ENCODE measurements at places on chromosomes 6 and 20.

DNA sequence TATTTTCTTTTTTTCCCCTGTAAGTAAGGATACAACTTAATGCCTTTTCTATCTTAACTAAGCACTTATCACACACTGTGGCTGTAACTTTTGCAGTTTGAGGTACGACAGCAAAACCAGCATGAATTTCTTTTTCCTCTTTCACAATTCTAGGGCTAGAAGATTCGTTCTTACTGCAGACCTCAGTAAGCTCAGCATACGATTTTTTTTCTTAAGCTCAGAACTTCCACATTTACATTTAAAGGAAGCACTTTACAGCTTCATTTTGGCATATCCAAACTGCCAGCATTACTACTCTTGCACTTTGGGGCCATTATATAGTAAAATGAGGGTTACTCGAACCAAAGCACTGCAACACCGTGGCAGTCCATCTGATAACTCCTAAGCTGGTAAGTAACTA lies 889 bp upstream of the CHMP4B start:
- no peak for DNase-seq

DNA sequence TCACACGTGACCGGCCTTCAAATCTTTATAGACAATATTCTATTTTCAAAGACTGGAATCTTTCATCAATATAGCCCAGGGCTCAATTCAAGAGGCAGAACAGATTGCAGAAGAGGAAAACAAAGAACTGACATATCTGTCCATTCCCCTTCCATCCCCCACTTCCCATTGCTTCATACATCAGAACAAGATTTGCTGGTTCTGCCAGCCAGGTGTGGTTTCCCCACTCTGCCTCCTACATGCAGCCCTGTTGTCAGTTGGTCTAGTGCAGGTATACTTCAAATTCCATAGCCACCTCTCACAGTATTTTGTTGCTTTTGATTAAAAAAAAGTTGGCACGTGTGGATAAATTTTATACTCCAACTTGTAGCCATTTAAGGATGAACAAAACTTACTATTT lies 174.9 kb downstream of the CD109 start:
- DNase-seq: no peak

- no peak for DNase-seq
These were observed 24.0 kb downstream of the CYP24A1 start for GRCh38 chr20:54149765-54150264.

GRCh38 chr6:113293423-113293740 lies 563.8 kb upstream of the MARCKS start:
- no peak for DNase-seq

DNA sequence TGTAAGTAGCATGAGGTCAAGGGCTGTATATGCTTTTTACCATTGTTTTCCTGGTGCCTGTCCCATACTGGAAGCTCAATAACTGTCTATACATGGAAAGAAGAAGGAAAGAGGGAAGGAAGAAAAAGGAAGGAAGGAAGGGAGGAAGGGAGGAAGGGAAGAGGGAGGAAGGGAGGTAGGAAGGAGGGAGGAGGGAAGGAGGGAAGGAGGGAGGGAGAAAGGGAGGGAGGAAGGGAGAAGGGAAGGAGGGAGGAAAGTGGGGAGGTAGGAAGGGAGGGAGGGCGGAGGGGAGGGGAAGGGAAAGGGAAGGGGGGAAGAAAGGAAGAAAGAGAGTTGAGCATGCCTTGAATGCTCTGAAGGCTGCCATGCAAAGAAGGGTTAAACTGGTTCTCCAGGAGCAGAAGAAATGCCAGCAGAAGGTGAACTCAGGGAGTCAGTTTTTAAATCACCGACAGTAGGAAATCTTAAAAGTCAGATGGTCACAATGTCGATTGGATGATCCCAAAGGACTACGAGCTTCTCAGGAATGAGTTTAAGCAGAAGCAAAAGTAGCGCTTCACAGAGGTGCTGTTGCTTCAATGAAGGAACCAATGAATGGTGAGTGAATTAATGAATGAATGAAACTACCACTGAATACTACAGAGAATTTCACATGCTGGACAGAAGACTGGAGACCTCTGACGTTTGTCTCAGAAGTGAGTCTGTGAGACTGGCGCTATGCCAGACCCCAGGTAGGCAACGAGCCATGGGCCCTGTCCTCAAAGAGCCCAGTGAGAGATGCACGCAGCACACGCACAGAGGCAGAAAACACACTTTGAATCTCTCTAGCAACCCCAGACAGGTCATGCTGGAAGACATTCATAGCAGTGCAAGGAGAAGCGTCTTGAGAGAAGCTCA lies 117.6 kb downstream of the MRPL14 start:
- DNase-seq: no peak

DNA sequence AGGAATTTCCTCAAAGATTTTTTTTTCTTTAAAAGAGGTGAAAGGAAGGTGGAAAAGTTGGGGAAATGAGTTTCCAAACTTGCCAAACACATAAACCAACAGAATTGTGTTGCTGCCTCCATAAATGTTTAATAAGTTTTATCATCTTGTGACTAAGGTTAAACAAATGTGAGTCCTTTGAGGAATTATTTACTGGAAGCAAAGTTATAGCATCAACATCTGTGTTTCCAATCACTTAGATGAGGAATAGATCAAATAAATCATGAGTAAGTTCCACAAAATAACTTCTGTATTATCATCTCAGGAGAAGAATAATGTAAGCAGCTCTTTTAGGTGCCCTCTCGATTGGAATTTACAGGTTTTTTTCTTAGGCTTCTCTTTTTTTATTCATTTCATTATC lies 20.5 kb downstream of the TSHZ2 start:
- DNase-seq: no peak

DNA sequence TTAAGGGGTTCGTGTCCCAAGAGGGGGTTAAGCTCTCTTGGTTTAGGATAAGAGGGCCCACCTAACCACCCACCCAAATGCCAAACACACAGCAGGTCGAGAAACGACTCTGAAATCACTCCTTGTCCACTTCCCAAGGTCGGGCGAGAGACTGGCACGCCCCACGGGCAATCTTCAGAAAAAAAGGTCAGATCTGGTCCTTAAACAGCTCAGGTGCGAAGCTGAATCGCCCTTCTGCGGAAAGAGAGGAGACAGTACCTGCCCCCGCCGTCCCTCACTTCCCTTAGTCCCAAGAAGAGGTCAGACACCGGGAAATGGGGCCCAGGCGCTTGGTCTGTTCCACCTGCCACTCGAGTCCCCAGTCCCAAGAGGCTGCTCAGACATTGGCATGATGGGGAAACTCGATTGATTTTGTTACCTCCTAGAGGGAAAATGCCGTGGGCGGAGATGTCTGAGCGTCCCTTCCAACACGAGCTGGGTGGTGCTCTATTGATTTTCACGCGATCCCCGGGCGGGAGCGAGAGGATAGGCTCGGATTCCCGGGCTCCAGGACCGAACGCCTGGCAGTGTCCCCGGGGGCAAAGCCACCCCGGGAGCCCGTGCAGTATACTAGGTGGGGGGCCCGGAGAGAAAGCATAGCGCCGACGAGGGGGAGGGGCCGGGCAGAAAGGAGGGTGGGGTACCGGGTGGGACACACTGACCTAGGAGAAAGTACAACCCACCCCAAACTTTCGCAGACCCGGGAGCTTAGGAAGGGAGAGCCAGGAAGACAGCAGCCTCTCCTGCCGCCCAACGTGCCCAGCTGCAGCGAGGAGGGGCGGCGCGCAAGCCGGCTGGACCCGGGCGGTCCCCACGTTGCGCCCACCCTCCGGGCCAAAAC lies 1.1 kb upstream of the SAMD5 start:
- DNase-seq: peak; percentile 46

GRCh38 chr6:63824722-63825121 lies 189.1 kb downstream of the PHF3 start:
- DNase-seq: no peak

- DNase-seq: no peak
These were observed 7.3 kb upstream of the KCNG1 start for GRCh38 chr20:51029963-51030920.

GRCh38 chr6:83097204-83097603 lies 29.7 kb downstream of the DOP1A start:
- no peak for DNase-seq

GRCh38 chr20:47189060-47189459 lies 167.4 kb downstream of the ZMYND8 start:
- no peak for DNase-seq

GRCh38 chr20:31474097-31474436 lies 860 bp downstream of the DEFB124 start:
- no peak for DNase-seq

DNA sequence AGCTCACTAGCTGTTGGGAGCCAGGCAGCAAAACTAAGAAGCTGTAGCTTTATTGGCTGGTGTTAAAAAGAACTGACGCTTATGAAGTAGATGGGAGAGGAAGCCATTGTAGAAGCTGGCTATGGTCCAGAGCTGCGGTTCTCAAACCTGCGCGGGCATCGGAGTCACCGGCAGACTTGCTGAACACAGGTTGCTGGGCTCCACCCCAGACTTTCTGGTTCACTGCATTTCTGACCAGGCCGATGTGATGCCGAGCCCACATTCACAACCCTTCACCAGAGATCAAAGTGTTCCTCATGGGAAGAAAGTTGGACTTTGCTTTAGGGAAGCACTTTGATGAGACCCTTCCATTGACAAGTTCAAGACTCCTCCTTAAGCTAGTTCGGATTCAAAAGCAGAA lies 231.6 kb downstream of the QKI start:
- no peak for DNase-seq

DNA sequence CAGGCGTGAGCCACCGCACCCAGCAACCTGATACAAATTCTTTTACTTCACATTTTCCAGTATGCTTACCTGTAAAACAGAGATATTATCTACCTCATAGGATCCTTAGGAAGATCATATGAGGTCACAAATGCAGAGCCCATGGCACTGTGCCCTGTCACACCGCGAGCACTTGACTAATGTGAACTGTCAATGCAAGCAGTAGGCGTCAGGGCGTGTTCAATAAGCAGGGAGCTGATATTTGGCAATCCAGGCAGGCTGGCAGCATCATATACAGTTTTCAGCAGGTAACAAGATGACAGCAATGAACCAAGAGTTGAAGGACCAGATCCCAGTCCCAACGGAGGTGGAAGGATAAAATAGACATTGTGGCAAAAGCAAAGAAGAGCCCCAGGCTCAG lies 14.6 kb upstream of the ARID1B start:
- no peak for DNase-seq

DNA sequence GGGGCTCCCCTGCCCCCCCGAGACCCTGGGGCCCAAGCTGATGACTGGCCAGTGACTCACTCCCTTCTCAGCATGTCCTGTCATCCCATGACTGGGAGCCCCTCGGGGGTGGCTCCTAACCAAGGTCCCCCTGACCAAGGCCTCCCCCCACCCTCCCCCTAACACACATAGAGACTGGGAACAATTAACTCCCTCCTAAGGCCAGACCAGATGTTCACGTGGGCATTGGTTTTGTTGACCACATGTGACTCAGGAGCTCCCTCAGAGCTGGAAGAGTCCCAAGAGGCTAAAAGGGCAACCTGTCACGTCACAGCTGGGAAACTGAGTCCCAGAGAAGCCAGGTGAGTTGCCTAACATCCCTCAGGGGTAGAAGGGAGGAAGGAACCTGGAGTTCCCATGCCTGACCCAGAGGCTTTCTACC lies 10.6 kb upstream of the CCN5 start:
- no peak for DNase-seq

Data from NCI-H2171 treated with DMSO at 0.1 percent for 48 hours (cell line).